Suppressor macrophage treated with lipopolysaccharide for 4 hours (primary cell): ENCODE measurements at places on chromosomes 2 and 18.

- no peak for DNase-seq
Measured at GRCh38 chr2:206202446-206202845, 42.8 kb downstream of the EEF1B2 start.

DNA sequence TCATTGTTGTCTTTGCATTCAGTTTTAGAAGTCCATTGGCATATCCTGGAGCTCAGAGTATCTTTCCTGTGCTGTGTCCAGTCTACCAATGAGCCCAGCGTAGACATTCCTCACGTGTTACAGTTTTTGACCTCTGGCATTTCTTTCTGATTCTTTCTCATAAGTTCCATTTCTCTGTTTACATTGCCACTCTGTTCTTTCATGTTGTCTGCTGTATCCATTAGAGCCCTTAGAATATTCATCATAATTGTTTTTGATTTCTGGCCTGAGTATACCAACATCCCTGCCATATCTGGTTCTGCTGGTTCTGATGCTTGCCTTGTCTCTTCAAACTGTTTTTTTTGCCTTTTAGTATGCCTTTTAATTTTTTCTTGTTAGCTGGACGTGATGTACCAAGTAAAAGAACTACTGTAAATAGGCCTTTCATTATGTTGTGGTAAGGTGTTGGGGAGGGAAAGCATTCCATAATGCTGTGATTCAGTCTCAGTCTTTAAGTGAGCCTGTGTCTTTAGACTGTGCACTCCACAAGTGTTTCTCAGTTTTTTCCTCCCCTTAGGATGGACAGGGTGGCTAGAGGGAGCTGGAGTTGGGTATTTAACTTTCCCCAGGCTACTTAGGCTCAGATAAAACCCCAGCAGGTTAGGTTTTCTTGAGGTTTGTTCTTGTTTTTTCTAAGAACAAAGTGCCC, 35.6 kb downstream of the CEP192 start:
- no peak for DNase-seq

- DNase-seq: peak; percentile 69
Measured at GRCh38 chr2:64186699-64187605, 42.7 kb upstream of the PELI1 start.

DNA sequence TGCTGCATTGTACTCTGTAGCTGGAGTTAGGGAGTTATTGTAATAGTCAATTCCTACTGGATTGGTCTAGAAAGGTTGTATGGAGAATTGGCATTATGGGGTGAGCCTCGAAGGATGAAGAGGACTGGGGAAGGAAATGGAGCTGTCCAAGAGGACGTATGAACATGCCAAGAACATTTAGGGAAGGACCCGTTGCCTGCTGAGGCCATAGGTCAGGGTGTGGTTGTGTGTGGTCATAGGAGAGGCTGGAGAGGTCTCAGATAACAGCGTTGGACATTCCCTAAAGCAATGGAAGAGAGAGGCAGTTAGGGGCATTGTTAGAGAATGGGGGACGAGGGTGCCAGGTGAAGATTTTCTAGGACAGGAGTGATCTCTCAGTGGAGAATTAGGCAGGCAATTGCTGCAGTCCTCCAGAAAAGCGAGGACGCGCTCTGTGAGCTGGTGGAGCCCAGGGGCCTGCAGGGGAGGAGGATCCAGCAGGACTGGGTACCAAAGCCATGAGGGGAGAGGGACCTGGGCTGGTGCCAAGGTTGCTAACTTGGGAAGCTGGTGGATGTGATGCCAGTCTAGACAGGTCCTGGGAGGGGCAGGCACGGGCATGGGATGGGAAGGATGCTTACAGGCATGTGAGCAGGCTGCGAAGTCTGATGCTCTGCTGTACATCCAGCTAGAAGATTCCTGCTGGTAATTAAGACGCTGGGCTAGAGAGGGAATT, 9.4 kb upstream of the PSD4 start:
- no peak for DNase-seq
